Activated CD4-positive, alpha-beta T cell treated with anti-CD3 and anti-CD28 coated beads, Interleukin-2, Interleukin-4, amounts not matched to agents 100 ng/mL and 50 ng/mL, durations not matched to agents 16 hours and 8 hours (primary cell): ENCODE measurements at places on chromosomes 5 and 9.

DNA sequence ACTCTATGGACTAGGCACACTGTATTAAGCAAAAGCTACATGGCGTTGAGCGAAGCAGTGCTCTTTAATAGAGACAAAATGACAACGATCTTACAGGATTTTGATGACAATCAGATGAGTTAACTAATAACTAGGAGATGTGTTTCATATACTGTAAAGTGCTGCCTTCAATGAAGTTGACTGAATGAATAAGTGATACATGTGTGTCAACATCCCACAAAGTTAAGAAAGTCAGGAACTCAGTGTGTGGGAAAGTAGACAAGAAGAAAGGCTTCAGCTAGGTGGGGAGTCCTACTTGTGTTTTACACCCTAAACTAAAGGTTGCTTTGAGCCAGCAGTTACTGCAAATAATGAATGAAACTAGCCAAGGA lies 79.6 kb downstream of the PAPPA start:
- no peak for DNase-seq

- no peak for DNase-seq
Measured at GRCh38 chr5:146081556-146081955, 23.8 kb downstream of the PLAC8L1 start.

- no peak for DNase-seq
Measured at GRCh38 chr5:114438471-114438870, 76.6 kb downstream of the KCNN2 start.

DNA sequence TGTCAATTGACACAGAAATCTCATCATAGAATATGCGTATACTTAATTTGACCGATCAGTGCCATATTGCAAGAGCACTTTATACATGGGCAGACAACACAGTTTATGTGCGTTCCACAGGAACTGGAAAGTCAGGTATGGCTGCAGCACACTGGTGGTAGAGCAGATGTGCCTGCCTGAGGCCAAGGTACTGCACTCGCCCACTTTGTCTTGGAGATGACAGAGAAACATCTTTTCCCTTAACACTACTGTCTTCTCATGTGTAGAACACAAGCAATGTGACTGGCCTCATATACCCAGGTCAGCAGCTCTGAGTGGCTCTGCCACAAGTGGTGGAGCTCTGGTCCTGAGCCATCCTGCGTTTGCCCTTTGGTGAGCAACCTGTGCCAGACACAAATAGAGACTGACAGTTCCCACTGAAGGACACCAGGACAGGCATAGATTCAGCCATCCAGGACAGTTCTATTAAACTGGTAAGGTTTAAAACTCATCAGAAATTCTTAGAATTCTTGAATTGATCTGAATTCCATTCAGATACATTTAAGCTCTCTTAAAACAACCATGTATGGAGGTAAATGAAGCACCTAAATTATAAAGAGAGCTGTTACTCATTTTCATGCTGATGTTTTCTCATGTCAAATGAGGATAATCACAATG lies 21.0 kb upstream of the PPP2CA start:
- DNase-seq = no peak

DNA sequence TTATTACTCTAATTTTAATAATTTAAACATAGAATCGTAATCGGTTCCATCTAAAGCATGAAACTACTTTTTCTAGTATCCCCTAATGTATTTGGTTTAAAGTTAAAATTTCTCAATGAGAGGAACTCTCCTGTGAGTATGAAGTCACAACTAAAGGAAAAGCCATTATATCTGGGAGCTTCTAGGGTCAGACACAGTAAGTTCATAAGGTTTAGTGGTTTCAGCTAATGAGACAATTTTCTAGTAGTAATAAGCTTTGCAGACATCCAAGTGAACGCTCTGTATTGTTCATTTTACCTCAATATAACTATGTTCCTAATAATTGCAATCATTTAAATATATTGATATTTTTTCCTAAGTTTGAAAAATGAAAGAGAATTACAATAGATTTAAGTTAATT lies 364.4 kb upstream of the CDH9 start:
- DNase-seq = no peak

GRCh38 chr9:8648271-8648845 lies 848.8 kb upstream of the DMAC1 start:
- no peak for DNase-seq

GRCh38 chr5:112738191-112738560 lies 491 bp downstream of the APC start:
- peak; percentile 6 for DNase-seq

GRCh38 chr5:14265570-14265969 lies 122.4 kb downstream of the TRIO start:
- no peak for DNase-seq

- no peak for DNase-seq
Measured at GRCh38 chr9:36161187-36161586, 8.0 kb upstream of the CCIN start.

GRCh38 chr9:35906923-35907699 lies 1.1 kb downstream of the HRCT1 start:
- DNase-seq = no peak

- DNase-seq = no peak
Measured at GRCh38 chr5:98994611-98995010, 65.8 kb upstream of the CHD1 start.
